Activated CD4-positive, CD25-positive, alpha-beta regulatory T cell (primary cell): ENCODE measurements at places on chromosomes 2 and 18.

- no peak for DNase-seq
Measured at GRCh38 chr2:15284614-15285013, 276.5 kb downstream of the NBAS start.

GRCh38 chr2:8576525-8577167, 105.2 kb upstream of the ID2 start:
- DNase-seq: no peak

DNA sequence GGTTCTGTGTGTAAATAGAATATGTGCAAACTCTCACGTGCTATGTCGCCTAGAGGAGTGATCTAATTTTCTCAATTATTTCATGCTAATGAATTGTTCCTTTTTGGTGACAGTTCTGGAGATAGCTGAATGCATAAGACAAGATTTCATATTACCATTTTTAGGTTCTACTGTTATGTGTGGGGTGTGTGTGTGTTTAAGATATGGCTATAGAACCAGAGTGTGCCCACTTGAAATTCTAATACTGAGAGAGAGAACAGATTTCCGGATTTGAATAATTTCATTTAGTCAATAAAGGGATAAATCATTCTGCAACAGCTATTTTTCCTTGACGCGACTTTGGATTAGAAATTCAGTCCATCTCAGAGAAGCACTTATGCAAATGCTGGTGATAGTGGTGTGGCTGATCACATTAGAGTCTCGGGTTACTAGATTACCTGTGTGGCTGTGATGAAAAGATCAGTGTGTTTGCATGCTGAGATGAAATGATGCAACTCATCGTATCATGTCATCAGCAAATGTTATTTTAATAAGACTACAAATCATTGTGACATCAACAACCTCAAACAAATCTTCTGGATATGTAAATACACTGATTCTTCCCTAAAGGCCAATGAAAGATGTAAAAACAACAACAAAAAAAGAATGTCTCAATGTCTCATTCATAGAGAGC, 415.9 kb downstream of the EPHA4 start:
- no peak for DNase-seq

DNA sequence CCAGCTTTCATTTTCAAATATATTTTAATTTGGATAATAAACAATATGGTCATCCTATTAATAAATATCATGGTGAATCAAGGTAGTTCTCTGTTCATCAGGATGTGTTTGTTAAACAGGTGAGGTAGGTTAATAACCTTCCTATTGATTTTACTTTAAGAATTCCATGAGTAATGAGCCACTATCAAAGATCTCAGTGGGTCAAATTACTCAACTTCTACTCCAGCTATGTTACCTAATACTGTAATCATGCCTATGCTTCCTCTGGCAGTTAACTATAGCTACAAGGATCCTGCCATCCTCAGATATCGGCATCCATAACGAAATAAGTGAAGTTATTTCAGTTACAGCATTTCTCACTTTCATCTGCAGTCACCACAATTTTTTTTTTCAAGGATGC, 289.6 kb upstream of the SLC8A1 start:
- DNase-seq: no peak

GRCh38 chr2:4792126-4792525, 900.1 kb upstream of the SOX11 start:
- DNase-seq: no peak

DNA sequence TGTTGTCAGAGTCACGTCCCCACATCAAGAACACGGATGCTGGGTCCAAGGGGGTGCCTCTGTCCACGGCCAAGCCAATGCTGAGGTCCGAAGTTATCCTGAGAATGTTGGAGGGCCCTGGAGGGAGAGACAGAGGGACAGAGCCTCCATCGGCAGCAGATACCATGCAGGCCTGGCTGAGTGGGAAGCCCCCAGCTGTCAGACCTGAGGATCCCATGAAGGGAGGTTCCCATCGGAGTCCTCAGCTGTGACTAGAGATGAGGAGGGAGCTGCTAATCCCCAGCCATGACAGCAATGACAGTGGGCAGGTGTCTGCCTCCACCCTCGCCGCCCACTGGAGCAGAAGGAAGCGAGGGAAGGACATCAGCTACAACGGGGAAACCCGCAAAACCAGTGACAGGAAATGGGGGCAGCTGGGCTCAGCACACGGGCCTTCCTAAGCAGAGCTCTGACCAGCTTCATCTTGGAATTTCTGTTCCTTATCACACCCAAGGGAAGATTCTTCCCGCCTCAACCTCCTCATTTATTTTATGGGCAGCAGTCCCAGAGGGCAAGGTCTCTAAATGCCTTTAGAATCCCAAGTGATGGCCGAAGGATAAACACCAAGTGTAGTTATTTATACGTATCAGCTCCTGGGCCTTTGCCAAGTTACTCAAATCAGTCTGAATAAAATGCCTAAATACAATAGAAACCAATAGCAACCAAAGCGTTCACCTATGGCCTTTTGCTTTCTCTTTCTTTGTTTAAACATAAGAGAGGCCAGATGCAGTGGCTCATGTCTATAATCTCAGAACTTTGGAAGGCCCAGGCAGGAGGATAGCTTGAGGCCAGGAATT, 32.2 kb downstream of the FAM178B start:
- no peak for DNase-seq

DNA sequence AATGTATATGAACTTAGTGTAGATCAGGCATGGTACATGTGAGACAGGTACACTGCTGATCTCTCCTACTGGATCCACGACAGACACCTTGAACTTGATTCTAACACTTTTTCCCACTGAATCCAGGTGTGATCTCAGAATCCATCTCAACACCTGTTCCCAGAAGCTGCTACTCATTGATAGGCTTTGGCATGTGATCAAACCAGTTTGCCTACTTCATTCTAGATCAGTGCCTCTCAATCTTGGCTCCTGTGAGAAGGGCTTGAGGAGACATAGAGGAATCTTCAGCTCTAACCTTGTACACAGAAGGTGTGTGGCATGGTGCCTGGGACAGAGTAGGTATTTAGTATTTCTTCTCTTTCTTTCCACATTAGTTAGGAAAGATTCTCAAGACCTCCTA, 212.3 kb upstream of the ATP5MC3 start:
- no peak for DNase-seq

DNA sequence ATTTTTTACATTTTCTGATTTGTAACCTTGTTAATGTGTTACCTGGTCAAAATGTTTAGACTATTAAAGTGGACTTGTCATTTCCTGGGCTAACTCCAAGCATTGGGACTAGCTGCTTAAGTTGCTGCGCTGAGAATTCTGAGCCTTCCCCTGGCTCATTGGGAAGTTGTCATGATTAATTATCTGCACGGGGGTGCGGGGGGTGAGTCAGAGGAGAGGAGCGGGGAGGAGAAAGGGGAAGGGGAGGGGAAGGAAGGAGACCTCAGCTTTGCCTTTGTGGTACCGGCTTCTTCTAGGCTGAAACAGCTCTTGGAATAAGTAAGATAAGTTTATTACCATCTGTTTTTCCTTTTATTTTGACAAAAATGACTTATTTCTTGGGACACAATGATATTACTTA, 52.9 kb upstream of the APCDD1 start:
- no peak for DNase-seq

DNA sequence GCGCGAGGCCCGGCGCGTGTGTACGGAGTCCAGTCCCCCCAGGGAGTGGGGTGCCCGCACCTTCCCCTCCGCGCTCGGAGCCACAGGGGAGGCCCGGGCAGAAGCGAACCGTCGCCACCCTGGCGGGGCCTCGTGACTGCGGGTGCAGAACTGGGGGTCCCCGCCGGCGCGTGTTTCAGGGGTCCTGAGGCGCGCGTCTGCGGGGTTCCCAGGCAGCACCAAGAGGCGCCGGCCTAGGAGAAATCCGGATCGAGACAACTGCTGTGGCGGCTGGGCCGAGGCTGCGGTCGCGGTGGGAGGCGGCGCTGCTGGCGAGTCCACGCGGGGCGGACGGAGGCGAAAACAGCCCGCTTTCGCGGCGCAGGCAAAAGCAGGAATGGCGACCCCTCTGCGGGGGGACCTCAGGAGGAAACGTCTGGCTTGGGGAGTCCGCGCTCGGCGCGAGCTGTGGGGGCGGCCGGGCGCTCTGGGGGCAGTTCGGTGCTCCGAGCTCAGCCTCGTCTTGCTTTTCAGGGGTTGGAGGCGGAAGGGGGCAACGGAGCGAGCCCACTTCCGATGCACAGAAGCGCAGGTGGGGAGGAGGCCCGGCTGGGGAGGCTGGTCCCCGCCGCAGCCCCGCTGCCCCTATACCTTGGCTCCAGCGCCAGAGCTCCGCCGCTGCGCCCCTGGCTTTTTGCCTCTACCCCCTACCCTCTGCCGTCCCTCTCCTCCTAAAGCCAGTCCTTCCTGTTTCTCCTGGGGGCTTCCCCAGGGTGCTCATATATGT, 81.5 kb upstream of the LDLRAD4 start:
- DNase-seq: peak; percentile 33

- DNase-seq: no peak
Measured at GRCh38 chr18:76398295-76398694, 96.7 kb downstream of the ZNF516 start.

- no peak for DNase-seq
Measured at GRCh38 chr2:15432642-15433256, 128.4 kb downstream of the NBAS start.

- DNase-seq: no peak
Measured at GRCh38 chr2:237170020-237170419, 84.3 kb downstream of the COPS8 start.

DNA sequence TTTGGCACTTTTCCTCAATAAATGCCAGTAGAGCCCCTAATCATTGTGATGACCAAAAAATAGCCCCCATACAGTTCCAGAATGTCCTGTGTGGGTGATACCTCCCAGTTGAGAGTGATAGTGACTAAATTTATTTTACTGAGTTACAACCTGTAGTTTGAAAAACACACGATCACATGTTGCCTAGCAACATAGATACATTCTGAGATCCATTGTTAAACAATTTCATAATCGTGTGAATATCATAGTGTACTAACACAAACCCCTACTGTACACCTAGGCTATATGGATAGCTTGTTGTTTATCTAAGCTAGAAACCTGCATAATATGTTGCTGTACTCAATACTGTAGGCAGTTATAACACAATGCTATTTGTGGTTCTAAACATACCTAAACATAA, 30.6 kb downstream of the KCMF1 start:
- DNase-seq: no peak

DNA sequence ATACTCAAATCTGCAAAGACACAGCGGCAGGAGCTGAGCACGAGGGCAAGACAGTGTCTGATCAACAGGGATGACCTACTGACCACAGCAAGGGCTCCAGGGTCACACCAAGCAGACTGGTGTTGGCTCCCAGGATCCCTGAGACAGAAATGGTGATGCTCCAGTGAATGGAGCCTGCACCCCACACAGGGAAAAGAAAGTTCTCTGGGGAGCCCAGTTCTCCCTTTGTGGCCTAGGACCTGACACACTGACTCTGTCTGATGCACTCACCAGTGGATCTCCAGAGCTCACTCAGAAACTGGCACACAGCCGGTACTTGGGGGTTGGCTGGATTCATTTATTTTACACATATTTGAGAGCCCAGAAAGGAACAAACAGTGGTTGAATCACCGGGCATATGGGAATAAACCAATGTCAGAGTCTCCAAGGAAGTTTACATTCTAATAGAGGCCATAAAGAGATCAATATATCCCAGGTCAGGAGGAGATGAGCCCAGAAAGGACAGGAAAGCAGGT, 215.6 kb upstream of the ARL4C start:
- no peak for DNase-seq

DNA sequence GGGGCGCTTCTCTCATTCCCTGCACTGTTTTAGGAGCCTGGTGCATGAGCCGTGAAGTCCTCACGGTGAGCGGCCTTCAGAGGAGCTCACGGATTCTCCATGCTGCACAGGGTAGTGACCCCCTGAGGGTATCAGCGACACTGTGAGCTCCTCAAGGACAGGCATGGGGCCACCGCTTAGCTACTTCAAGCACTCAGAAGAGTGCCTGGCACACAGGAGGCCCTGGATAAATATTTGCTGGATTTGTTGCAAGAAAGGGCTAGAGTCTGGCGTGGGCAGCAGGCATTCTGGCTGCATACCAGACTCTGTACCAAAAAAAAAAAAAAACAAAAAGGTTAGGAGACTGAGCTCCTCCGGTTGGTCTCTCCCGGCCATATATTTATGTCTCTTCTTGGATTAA, 5.7 kb upstream of the MBP start:
- no peak for DNase-seq

DNA sequence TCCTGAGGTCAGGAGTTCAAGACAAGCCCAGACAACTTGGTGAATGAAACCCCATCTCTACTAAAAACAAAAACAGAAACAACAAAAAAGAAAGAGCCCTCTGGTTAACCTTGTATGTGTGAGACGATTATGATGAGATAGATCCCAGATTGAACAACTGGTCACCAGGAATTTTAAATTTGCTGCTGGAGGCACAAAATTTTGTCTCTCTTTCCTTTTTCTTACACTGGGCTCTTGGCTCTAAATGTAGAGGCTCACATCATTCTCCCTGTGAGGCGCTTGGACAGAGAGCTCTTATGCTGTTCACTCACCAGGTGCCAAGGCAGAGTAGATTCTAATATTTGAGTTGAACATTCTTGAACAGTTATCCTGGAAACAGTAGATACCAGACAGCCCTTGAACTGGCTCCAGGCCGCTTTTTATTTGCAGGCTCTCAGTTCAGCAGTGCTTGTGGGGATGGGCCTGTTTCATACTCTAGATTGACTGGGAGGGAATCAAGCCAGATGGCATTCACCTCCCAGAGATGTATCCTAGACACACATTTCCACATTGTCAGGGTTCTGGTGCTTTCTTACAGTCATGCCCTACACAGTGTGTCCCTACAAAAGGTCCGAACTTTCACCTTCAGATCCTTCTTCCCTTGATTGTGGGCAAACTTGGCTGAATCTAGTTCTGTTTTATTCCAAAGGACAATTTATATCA, 1159.6 kb downstream of the RPIA start:
- DNase-seq: no peak

GRCh38 chr2:73716543-73717250, 20.4 kb downstream of the TPRKB start:
- no peak for DNase-seq

DNA sequence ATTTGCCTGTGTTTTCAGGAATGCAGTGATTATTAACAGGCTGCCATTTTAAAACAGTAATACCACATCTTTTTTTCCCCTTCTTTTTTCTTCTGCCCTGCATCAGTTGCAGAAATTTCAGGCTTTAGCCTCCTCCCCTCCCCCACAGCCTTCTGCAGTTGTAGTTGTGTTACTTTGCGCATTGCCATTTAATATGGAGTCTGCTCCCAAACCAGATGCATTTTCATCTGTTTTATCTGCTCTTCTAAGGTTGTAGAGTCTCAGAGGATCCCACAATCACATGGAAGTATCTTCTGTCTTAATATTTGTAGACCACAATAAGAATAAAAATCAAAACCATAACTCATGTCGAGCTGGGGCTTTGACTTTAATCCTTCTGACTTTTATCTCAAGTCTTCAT, 3.8 kb downstream of the ASXL3 start:
- no peak for DNase-seq
